ENCODE measurements at places on chromosomes 2 and 18.

DNA sequence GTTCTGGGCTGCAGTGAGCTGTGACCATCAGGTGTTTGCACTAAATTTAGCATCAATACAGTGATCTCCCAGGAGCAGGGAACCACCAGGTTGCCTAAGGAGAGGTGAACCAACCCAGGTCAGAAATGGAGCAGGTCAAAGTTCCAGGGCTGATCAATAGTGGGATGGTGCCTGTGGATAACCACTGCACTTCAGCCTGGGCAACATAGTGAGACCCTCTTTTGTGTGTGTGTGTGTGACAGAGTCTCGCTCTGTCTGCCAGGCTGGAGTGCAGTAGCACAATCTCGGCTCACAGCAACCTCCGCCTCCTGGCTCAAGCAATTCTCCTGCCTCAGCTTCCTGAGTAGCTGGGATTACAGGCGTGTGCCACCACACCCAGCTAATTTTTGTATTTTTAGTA is 163.7 kb upstream of the SERTAD2 start:
- DNase-seq, result no peak

GRCh38 chr18:48090702-48091101 is 160.2 kb upstream of the SMAD2 start:
- DNase-seq, result no peak

GRCh38 chr2:198571393-198571792 is 767.0 kb downstream of the PLCL1 start:
- no peak for DNase-seq

- no peak for DNase-seq
These were observed 3.3 kb downstream of the TTLL4 start for GRCh38 chr2:218713922-218714321.

DNA sequence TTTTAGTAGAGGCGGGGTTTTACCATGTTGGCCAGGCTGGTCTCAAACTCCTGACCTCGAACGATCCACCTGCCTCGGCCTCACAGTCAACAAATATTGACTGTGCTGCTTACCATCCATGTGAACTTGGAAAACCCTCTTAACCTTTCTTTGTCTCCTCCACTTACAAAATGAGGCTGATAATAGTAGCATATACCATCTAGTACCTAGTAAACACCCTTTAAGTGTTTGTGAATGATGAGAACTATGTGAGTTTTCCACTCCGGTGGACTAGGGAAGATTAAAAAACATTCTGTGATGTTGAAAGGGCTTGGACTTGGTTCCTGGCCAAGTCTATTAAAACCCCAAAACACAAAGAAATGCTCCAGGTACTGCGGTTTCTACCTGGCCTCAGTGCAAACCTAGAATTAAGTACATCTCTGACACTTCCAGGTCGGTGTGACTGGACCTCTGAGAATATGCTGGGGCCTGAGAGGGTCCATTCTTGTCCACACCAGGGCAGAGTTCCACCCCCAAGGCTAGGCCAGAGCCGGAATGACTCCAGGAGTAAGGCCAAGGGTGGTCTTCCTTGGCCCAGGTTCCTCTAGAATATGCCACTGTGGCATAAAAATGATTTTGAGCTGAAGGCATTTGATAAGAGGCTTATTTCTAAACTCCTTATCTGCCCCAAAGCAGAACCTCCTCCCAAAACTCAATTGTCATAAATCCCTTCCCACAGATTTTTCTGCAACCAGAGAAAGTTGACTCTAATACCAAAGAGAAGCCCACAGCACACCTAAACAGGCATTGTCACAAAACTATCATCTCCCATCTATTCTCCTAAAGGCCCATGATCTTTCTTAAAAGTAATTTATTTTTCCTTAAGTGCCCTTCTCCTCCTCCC is 217.5 kb downstream of the TGIF1 start:
- no peak for DNase-seq

DNA sequence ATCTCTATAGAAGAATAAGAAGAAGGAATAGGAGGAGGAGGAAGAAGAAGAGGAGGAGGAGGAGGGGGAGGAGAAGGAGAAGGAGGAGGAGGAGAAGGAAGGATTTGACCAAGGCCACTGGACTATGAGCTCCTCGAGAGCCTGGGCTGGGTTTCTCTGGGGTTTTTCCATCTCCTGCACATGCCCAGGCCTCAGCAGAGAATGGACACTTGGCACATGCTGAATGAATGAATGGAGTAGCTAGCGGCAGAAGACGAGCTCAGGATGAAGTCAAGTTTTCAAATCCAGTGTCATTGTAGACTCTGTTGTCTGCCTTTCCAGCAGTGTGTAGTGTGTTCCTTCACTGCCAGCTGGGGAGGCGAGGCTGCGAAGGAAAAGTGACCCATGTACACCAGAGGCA is 2.2 kb downstream of the MYO7B start:
- DNase-seq, result no peak
